CD4-positive, alpha-beta T cell treated with Interleukin-15 for 4 hours (primary cell): ENCODE measurements at places on chromosomes 5 and 9.

GRCh38 chr5:169213479-169213878 lies 87.5 kb downstream of the SLIT3 start:
- DNase-seq, result no peak

DNA sequence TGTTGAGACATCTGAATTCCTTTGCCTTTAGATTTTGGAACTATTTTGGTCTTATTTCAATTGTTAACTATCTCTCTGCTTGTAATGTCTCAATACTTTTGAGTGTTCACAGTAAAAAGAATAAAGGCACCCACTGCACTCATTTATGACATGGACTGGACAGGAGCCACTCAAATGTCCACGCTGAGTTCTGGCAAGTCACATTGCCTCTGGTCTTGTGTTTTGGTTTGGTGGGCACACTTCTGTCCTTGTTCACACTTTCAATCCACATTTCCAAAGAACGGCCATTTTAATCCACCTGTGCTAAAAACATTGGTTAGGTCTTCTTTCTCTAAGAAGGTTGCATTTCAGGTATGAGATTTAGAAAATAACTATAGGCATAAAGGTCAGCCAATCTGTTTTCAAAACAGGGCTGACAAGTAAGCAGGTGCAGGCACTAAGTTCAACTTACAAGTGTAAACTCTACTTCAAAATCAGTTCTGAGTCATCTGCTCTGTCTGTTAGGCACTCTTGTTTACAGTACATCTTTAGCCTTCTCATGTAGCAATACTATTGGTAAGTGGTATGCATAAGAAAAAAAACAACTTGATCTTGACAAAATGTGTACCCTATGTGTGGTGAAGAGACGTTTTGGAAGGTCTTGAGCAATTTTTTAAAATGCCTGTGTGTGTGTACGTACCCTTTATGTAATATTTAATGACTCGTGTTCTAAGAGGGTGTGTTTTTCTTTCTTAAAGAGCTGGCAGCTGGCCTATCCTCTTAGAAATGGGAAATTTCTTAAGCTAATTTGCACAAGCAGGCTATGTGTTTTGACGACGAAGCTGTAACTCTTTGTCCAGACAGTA lies 31.5 kb upstream of the ZFAND5 start:
- peak; percentile 4 for DNase-seq

DNA sequence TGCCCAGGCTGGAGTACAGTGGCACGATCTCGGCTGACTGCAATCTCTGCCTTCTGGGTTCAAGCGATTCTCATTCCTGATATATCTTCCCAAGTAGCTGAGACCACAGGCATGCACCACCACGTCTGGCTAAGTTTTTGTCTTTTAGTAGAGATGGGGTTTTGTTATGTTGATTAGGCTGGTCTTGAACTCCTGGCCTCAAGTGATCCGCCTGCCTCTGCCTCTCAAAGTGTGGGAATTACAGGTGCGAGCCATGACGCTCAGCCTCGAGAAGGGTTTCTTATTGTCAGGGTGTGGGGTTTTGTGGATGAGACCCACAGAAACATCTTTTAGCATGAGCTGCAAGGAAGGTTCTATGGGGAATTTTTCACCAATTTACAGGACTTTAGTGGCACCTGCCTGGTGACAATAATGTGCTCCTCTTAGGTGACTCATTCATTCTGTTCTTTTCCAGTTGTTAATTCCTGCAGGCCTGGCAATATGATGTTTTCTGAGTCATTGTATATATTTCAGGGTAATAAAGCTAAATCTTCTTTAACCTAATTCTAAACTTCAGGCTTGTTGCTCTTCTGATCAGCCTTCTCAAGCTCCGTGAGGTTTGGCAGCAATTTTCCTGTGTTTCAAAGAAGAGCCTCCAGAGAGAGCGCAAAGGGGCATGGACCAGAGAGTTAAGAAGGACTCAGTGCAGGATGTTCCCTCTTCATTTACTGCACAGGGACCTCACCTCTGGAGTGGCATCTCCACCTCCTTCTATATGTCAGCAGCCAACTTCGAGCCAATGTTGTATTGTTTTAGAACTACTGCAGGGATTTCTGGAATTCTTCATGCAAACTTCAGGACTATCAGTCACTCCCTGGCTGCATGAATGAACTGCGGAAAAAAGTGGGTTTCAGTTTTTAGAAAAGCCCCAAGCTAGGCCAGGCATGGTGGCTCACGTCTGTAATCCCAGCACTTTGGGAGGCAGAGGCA lies 77.8 kb upstream of the ZNF618 start:
- no peak for DNase-seq

DNA sequence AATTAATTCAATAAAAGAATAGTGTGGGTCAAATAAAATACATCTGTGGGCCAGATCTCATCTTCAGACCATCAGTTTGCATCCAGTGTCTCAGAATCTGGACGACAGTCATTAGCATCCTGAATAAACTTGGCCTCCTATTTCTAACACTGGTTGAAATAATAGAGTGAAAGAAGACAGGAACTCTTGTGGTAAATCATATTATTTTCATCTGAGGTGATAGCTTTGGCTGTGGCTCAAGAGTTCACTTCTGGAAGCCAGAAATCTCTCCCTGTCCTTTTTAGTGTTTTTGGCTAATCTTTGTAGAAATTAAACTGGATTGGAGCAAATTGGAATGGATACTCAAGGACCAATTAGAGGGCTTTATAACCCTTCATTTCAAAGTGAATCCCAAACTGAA lies 63.4 kb upstream of the HMHB1 start:
- DNase-seq, result no peak

DNA sequence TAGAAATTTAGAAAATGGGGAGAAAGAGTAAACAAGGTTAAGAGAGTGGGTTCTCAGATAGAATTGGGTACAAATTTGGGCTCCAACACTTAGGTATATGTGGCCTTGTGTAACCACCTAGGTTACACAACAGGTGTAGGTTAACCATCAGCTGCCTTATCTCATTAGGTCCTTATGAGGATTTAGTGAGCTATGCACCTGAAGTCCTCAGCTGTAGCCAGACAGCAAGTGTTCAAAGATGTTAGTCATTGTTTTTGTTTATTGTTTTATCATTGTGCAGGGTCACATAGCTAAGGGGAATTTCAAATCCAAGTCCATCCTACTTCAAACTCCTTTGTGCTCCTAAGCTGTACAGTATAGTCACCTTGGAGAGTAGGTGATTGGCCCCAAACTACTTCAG lies 970 bp upstream of the TRIM32 start:
- no peak for DNase-seq

- no peak for DNase-seq
These were observed 115.6 kb downstream of the GPR21 start for GRCh38 chr9:123149067-123149466.

GRCh38 chr5:173855162-173855994 lies 32.8 kb upstream of the CPEB4 start:
- DNase-seq, result no peak

DNA sequence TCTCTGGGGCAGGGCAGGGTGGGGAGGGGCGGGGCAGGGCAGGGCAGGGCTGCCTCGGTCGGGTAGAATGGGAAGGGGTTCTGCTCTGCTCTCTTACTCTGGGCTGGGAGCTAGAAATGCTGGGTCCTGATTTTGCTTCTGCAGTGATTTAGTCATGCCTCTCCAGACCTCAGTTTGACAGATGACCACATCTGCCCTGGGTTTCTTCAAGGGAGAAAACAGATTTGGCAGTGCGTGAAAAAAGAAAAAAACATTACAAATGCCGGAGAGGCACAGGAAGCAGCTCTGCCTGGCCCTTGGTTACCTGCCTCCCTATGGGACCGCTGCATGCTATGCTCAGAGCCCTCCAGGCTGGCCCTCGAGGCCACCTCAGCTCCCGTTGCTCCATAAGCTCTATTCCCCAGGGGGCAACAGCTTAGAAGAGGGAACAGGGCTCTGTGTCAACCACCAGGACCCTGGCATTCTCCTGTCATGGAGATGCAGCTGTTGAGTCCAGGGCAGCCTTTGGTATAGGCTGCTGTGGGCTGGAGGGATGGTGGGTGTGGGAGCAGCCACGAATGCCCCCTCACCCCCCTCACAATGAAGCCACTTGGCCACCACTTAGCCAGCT lies 53.2 kb upstream of the UBTD2 start:
- no peak for DNase-seq

DNA sequence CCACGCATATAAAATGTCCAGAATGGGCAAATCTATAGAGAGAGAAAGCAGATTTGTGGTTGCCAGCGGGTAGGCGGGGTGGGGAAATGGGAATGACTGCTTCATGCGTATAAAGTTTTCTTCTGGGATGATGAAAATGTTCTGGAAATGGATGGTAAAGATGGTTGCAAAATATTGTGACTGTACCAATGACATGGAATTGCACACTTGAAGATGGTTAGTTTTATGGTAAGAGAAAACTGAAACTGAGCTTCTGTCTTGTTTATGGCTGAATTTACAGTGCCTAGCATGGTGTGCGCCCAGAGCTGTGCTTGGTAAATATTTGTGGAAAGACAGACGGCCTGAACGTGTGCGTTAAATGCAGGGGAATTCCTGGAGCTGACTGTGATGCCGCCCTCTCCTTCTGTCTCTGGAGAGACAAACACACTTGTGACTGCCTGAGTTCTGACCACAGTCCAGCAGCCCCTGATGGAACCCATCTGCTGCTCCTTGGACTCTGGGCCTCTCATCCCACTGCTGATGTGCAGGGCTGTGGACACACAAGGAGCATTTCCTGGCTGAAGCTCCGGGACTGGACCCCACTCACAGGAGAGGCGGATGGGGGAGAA lies 8.6 kb upstream of the PTGES start:
- DNase-seq, result no peak

DNA sequence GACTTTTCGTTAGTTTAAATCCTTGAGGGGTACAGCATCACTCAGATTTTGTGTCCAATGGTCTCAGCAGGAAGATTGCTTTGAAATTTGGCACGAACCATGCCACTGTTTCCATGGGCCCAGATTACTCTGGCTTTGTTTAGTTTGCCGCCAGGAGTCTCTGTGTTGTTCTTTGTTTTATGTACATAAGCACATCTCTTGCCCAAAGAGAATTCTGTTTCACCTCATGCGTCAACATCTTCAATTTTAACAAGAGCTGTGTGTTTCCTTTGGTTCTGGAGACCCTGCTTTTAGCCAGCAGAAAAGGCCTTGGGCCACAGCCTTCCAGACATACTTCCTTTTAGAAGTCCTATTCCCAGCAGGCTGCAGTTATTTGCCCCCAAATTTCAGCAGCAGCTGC lies 62.4 kb downstream of the TNPO1 start:
- no peak for DNase-seq

- no peak for DNase-seq
These were observed 288.4 kb downstream of the CAAP1 start for GRCh38 chr9:26604076-26604662.

DNA sequence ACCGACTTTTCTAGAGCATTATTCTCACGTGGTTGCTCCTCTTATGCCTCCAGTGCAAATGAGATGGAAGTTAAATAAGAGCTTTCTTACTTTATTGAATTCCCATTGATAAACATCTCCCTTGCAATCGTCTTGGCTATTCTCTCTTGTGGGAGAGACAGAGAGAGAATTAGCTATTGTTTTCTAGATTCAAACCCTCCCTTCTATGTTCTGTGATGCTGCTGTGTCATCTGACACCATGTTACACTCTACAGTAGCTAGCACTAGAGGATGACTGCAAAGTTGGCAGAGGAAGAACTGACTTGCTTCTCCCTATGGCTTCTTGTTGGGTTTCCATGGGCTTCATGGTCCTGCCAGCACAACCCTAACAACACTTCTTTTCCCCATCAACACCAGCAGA lies 134.6 kb upstream of the RANBP3L start:
- DNase-seq, result no peak

DNA sequence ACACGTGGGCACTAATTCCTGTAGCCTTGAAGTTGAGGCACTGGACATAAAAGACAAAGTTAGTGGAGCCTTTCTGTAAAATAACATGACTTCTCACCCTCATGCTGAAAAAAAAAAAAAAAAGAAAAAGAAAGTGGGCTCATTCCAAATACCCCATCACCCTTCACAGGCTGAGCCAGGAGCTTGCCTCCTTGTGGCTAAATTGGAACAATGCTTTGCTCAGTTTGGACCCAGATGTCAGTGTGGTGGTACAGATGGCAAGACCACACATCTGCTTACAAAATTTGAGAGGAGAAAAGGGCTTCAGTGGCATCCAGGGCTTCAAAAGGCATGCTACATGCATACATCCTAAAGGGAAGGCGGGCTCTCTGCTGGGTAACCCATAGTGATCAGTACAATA lies 342.8 kb downstream of the EBF1 start:
- no peak for DNase-seq
